ENCODE measurements at places on chromosomes 4 and X. TPM values are rescaled to one million over a fixed set of nuclear protein-coding genes. Genes with fewer than 3 reads are reported as not detected.
A peak's percentile ranks its signal among the peaks of the same experiment; 100 is the strongest.

- DNase-seq, result no peak
These were observed 57.0 kb upstream of the RAI2 start for GRCh38 chrX:17917945-17918577.

DNA sequence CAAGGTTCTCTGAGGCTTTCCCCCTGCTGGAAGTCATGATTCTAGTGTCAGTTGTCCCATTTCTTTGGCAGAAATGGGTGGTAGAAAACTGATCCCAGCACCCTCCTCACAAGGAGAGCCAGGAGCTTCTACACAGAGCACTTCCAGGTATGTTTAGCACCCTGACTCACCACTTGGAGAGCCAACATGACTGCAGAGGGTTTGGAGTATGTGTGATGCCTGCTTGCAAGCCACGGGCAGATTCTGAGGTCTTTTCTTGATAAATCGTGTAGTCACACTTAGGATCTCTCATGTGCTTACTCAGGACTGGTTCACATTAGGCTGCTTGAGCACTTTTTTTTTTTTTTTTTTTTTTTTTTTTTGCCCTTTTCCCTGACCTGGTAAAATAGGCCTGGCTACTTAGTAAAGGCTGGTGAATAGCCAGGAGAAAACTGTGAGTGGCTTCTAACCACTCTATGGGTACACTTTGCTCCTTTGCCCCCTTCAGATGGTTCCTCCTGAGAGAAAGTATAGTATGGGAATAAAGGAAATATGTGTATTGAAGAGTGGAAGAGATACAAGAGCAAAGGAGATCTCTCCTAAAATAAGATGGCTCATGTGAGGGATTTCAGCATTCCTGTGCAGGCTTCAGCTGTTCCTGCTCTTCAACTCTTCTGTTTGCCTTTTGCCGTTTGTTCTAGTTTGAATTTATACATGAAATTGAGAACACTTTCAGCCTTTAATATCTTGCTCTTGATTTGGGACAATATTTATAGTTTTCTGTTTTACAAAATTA lies 103.6 kb downstream of the EMCN start:
- DNase-seq, result no peak

- peak; percentile 67 for DNase-seq
These were observed 340.9 kb upstream of the CTSO start for GRCh38 chr4:156294577-156294976.

DNA sequence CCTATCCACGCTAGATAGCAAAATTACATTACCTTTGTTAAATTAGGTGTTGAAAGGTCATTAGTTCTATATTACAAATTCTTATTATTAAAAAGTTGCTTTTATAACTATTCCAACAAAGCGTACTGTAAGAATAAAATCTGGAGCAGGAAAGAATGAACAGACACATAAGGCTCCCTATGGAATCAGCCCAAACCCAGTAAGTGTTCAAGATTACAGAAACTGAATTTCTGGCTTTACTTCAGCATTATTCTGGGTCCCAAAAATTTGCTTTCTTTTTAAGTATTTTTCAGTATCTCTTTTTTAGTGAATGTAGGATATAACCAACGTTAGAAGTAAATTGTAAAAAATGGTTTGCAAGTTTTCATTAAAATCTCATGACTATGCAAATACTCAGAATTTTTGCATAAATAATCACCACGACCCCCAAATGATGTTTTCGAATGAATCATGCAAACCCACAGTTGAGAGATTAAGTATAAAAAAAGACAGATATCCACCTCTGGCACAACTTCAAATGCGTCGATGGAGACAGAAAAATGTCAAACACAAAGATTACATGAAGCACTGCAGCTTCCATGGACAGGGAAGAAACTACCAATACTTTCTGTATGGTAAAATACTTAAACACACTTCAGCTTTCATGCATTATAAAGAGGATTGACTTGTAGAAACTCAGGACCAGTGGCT lies 238.5 kb downstream of the RASL11B start:
- no peak for DNase-seq

The PRSS12 gene
- 1.0 TPM for total RNA-seq

The PRDM5 gene
- 7.3 TPM for total RNA-seq

The NCAPG gene
- total RNA-seq, result 66.9 TPM

The ATP1B4 gene
- not detected for total RNA-seq

The NOX1 gene
- total RNA-seq, result not detected

The ZNF630 gene
- 1.5 TPM for total RNA-seq
